Activated CD4-positive, alpha-beta T cell treated with anti-CD3 and anti-CD28 coated beads for 1 hour (primary cell): ENCODE measurements at places on chromosomes 1 and 21.

DNA sequence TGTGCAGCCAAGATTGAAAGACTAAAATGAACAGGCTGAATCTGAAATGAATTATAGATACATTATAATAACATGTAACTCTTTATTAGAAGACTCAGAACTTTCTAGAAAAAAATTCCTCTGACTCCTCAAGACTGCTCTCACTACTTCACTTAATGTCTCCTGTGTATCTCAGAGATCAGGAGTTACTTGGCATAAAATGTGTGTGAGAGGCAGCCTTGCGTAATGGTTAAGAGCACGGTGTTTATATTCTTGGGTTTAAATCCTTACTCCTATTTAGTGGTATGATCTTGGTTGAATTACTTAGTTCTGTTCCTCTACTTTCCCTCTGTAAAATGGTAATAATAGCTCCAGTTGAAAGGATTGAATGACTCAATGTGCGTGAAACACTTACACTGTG, 634.9 kb downstream of the LTN1 start:
- DNase-seq: no peak

DNA sequence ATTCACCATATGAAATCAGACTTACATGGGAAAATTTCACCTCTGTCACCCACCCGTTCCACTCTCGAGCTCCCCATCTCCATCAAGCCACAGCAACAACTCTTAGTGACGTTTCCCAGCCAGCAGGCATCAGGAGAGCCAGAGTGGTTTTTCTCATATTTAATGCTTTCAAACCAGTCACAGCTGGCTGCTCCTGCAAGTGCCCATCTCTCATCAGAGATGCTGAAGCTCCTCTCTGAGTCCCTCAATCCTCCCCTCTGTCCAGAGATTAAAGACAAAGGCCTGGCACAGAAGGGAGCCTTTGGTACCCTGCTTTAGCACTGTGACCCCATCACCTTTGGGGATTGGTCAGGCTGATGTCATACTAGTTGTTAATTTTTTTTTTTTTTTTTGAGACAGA, 277.3 kb downstream of the DNM3 start:
- DNase-seq: no peak

- no peak for DNase-seq
Measured at GRCh38 chr1:17745479-17745955, 9.6 kb upstream of the ACTL8 start.

GRCh38 chr1:116690849-116691406, 23.4 kb upstream of the IGSF3 start:
- no peak for DNase-seq

GRCh38 chr1:158819461-158820443, 11.4 kb upstream of the MNDA start:
- no peak for DNase-seq

DNA sequence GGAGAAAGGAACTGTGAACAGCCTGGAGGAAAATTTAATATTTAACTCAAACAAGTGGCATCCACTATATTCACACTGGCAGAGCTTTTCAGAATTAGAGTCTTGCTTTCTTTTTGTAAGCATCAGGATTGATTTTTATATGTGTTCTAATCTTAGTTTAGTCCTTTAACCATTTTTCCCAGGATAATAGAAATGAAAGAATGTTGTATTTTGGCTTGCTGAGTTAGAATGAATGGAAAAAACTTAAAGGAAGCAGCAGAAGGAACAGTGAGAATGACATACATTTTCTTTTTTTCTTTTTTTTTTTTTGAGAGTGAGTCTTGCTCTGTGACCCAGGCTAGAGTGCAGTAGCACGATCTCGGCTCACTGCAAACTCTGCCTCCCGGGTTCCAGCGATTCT, 53.0 kb downstream of the ZC3H11B start:
- no peak for DNase-seq

DNA sequence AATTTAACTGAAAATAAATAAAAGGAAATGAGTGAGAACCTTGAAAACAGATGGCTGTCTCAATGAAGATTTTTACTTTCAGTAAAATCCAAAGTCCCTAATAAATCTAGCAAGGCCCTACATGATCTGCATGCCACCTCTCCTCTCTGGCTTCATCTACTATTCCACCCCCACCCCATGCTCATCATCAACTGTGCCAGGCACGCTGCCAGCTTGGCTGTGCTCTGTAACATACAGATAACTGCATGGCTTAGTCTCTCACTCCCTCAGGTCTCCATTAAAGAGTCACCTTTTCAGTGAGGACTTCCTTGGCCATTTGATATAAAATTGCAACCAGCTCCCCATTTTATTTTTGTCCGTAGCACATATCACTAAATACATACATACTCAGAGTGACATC, 26.7 kb downstream of the RGSL1 start:
- DNase-seq: no peak

DNA sequence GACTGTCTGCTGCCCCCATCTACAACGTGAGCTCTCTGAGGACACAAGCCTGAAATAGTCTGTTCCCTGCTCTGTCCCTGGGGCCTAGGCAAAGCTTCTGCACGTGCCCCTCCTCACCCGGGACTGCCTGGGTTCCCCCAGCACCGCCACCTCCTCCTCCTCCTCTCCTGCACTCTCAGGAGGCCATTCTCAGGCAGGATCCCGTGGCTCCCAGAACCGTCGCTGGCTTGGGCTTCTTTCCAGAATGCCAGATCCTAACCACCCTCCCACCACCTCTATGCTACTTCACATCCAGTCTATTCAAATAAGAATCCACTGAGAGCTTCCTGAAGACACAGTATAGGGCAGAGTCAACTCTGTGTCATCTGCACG, 11.2 kb downstream of the NPHP4 start:
- DNase-seq: no peak

DNA sequence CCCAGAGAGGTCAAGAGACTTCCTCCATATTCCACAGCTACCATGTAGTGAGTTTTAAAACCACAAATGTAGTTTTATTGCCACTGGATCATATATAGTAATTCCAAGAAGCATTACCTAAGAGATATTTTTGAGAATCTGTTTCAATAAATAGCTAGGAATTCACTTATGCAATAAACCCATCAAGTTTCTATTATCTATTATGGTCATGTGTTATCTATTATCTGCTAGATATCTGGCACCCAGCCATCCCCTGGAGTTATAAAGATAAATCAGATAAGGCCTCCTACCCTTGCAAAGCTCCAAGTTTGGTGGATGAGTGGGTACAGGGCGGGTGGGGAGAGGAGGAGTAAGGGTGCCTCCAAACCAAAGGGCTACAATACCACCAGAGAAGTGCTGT, 10.3 kb upstream of the VWA5B1 start:
- DNase-seq: no peak

DNA sequence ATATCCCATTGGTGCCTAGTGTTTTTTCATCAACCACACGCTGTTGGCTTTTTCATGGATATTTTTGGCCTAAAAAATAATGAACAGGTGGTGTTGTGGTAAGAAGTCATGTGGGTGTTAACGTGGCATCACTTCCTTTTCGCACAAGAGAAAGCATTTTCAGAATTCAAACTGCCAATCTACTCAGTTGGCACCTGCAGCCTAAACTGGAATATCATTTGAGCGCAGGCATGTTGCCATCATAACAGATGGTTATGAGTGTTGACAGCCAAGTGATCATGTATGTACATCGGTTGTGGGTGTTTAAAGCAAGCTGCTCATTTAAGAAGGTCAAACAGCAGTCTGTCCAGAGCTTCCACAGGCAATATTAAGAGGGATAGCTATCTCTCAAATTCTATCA, 1963.0 kb downstream of the NCAM2 start:
- DNase-seq: no peak

DNA sequence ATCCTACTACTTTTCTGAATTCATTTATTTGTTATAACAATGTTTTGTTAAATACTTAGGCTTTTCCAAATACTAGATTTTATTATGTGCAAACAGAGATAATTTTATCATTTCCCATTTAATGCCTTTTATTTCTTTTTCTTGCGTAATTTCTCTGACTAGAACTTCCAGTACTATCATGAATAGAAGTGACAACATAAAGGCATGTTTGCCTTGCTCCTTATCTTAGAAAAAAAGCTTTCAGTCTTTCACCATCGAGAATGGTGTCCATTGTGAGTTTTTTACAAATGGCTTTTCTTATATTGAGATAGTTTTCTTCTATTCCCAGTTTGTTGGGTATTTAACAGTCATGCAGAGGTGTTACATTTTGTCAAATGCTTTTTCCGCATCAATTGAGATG, 453.1 kb upstream of the ZP4 start:
- no peak for DNase-seq

GRCh38 chr1:109181085-109181806, 32.5 kb upstream of the SARS1 start:
- DNase-seq: no peak

GRCh38 chr1:52906135-52906603, 15.4 kb downstream of the ECHDC2 start:
- no peak for DNase-seq

DNA sequence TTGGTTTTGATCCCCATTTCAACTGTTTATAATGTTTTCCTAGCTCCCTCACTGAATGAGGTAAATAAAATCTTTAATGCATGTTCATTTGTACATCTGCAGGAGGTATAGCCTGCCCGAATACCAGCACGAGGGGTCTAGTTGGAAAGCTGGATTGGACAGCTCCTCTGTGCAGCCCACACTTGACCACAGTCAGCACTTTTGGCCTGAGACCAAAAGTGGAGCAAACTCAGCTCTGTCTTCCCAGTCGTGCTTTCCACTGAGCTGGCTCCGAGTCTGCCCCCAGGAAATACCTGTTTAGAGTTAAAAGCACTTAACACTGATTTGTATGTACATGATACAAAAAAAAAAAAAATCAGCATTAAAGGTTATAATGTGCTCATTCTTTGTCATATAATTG, 224.4 kb downstream of the DSCAM start:
- DNase-seq: no peak

GRCh38 chr1:175319912-175320230, 127.3 kb upstream of the KIAA0040 start:
- no peak for DNase-seq

DNA sequence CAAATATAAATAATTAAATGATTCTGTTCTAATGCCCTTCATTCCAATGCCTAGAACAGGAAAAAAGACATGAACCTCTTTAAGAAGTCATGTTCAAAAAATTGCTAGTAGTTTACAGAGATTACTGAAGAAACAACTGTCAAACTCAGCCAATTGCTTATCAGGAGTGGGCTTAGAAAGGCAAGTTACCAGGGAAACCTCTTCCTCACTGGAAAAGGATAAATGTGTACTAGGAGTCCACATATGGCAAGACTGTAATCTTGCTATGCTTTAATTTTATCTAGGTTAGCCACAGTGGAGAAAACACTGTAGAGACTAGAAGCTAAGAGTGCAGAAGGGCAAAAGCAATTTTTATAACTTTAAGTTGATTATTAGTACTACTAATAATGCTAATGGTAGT, 42.1 kb upstream of the DEPDC1 start:
- no peak for DNase-seq

DNA sequence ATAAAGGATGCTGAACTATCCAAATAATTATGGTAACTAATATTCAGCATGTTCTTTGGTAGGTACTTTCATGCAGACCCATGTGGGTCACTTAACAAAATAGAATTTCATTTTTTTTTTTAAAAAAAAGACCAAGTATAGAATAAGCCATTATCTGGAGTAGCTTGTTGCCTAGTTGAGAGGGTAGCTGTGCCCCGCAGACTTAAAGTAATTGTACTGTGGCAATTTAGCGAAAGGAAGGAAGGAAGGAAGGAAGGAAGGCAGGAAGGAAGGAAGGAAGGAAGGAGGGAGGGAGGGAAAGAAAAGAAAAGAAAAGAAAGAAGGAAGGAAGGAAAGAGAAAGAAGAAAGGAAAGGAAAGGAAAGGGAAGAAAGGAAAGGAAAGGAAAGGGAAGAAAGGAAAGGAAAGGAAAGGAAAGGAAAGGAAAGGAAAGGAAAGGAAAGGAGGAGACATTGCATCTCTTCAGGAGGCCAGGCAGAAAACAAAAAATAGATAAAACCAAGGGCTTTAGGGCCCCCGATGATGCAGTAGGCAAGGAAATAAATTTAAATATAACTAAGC, 35.3 kb upstream of the C1orf21 start:
- no peak for DNase-seq

- DNase-seq: no peak
Measured at GRCh38 chr1:150544204-150544603, 5.0 kb upstream of the ADAMTSL4 start.

DNA sequence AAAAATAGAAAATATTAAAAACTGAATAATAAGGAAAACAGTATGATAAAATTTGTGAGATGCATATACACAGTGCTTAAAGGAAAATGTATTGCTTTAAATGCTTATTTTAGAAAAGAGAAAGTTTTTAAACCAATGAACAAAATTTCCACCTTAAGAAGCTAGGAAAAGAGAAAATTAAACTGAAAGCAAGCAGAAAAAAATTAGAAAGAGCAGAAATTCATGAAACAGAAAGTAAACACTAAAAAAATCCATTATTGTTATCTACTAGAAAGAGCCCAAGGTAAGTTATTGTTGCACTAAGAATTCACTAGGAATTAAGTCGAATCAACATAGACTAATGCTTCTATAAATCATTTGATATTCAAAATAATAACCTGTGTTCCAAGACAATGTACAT, 67.7 kb downstream of the PIK3R3 start:
- no peak for DNase-seq

GRCh38 chr1:52365071-52365745, 797 bp downstream of the CC2D1B start:
- no peak for DNase-seq

DNA sequence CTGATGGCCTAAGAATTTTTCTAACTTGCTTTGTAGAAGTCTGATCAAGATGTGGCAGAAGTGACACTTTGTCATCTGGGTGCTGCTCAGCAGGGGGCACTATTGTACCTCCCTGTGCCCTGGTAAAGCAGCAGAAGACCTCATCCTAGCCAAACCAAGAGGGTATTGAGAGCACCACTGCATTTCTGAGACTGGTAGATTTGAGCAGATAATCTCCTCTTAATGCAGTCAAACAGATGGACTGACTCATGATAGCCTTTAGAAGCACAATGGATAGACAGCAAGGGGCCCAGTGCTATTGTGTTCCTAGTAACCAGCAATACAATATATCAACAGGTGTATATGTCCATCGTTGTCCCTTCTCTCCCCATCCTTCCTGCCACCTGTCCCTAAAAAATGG, 5.7 kb downstream of the TPM3 start:
- DNase-seq: peak; percentile 46

- DNase-seq: no peak
Measured at GRCh38 chr1:190001187-190001586, 476.5 kb downstream of the BRINP3 start.

GRCh38 chr1:234891427-234891826, 237.2 kb downstream of the TOMM20 start:
- no peak for DNase-seq

- no peak for DNase-seq
Measured at GRCh38 chr1:59132295-59132694, 164.6 kb upstream of the FGGY start.

DNA sequence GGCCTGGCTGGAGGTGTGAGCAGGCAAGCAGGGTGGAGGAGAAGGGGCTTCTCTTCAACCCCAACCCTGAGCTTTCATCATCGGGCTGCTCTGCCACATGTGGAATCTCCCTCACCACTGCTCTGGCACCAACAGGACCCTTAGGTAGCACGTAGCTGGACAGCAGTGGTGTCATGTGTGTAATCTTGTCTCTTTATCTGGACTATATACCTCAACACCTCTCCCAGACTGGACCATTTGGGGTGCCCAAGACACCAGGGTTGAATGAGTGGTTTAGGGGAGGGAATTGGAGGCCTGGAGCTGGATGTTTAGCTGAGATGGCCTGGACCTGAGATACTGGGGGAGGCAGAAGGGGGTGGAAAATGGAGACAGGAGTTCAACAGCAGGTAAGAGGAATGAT, 63.0 kb downstream of the UBE2T start:
- DNase-seq: no peak

- DNase-seq: no peak
Measured at GRCh38 chr21:43278359-43278758, 109.6 kb downstream of the CRYAA start.
